ENCODE measurements at places on chromosomes 12 and 14. TPM values are rescaled to one million over a fixed set of nuclear protein-coding genes. Genes with fewer than 3 reads are reported as not detected.
A peak's percentile ranks its signal among the peaks of the same experiment; 100 is the strongest.

Gene GUCY2C
- not detected for total RNA-seq

Gene APOF
- total RNA-seq = 3.3 TPM

GRCh38 chr12:105852951-105853350, 285.8 kb downstream of the NUAK1 start:
- DNase-seq = no peak

- no peak for DNase-seq
Measured at GRCh38 chr12:41045509-41045908, 142.6 kb upstream of the PDZRN4 start.

DNA sequence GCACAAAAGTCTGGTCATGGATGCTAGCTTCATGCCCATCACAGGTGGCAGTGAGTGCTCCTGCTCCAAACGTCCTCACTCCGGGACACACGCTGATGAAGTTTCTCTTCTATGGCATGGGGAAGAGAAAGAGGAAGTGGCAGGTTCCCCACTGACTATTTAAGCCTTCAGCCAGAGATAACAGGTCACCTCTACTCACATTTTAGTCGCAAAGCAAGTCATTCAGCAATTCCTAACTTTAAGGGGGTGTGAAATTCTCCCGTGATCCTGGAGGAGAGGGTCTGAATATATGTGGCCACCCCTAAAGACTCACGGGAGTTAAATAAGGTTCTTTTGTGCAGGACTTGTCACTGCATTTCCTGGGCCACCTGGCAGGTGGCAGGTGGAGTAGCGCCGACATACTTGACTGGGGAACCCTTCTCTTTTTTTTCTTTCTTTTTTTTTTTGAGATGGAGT, 18.8 kb upstream of the RCOR1 start:
- DNase-seq = no peak

DNA sequence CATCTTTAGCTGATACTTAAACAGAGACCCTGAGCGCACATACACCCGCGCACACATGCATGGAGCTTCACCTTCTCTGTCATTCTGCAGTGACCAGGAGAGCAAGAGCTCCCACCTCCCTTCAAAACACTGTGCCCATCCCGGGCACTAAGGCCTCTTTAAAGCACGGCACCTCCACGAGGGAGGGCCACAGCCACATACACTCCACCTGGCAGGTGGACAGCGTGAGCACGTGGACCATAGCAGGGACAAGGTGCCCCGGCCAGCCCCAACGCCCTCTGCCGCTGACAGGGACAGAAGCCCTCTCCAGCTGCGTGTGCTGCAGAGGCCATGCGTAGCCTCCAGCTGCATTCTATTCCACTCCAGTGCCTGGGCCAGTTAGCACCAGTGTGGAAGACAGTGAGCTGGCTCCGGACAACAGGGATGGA, 5.4 kb downstream of the GAPDH start:
- DNase-seq = no peak

DNA sequence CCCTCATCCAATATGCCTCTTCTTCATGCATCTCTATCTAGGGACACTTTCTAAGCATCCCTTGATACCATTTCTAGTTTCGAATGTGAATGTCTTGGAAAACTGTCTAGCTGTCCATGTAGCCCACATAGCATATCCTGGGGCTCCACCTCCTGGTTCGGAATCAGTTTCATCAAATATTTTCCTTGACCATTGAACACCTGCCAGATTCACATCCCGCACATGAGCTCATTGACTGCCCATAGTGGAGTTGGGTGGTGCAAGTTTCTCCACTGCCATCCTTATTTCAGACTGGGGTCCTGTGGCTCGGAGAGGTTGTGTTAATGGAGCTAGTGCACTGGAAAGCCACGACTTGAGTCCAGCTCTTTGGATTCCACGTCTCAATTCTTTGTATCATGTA, 58.6 kb upstream of the TMEM263 start:
- DNase-seq = peak; percentile 25

Measured in HepG2 (cell line).